ENCODE measurements at places on chromosomes 11 and 22.

DNA sequence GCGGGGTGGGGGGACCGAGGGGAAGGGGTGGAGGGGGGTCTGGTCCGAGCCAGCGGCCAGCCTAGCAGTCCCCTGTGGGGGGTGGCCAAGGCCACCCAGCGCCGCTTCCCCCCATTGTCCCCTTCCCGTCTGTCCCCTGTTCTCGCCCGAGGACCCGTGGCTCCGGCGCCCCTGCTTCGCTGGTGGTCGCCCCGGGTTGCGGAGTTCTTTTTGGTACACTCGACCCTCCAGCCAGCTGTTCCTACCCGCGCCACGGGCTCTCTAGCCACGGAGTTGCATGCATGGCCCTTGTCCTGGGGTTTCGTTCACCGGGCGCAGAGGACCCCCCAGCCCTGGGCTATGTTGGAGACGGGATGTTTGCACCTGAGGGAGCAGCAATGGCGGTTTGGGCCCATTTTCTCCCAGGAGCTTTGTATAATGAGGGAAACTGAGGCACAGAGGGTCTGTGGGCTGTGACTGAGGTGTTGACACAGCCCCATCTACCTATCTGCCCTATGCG, 489 bp downstream of the RNF214 start:
- no peak for DNase-seq

GRCh38 chr11:45917286-45917622, 423 bp downstream of the PEX16 start:
- no peak for DNase-seq

DNA sequence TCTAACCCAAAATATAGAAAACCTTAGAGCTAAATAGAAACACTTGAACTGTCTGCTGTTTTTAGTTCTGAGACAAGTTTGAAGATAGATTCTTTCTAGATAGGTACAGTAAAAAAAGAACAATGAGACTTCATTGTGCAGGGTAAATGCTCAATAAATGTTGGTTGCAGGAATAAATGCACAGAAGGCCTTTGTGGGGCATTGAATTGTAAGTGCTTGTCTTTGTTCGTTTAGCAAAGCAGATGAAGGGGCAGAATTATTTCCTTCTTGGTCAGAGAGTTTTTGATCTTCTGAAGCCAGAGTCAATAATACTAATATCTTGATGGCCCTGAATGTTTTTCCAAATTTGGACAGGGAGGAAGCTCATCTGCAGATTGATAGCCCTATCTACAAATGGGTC, 340.4 kb downstream of the OPCML start:
- no peak for DNase-seq

GRCh38 chr11:65003282-65003681, 6.5 kb upstream of the BATF2 start:
- no peak for DNase-seq

DNA sequence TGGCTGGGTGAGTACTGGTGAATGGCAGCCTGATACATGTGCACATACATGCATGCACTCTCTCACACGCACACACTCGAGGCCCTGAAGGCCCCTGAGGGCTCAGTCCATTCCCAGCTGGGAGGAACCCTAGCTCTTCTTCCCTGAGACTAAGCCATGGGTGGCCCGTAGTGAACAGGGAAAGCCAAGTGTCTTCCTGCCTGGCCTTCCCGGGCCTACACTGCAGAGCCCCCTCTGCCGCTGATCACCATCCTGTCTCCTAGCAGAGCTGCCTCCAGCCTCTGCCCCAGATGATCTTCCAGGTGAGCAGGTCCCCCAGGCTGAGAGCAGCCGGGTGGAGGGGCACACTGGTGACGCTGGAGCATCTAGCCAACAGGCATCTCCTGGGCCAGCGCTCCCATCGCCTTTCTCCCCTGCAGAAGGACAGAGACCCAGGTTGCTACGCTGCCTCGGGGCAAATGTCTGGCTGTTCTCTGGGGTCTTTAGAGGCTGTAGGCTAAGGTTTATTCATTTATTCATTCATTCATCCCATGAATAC, 57.3 kb downstream of the CD82 start:
- no peak for DNase-seq

DNA sequence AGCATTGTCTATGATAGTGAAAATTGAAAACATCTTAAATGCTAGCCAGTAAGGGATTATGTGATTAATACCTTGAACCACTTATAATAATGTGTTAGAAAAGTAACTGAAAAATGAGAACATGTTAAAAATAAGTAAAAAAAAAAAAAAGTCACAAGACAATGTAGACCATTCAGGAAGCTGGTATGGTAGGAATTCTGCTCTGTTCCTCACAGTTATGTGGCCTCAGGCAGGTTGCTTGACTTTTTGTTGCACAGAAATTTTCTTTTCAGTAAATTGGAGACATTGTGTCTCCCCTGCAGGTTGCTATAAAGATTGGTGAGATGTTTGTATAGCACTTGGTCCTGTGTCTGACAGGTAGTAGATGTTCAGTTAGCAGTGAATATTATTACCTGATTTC, 17.3 kb upstream of the PLET1 start:
- DNase-seq, result no peak

Data from inflammatory macrophage treated with lipopolysaccharide for 1 hour (primary cell).